Fibroblast of skin of back (primary cell): ENCODE measurements at places on chromosomes 11 and 22.

DNA sequence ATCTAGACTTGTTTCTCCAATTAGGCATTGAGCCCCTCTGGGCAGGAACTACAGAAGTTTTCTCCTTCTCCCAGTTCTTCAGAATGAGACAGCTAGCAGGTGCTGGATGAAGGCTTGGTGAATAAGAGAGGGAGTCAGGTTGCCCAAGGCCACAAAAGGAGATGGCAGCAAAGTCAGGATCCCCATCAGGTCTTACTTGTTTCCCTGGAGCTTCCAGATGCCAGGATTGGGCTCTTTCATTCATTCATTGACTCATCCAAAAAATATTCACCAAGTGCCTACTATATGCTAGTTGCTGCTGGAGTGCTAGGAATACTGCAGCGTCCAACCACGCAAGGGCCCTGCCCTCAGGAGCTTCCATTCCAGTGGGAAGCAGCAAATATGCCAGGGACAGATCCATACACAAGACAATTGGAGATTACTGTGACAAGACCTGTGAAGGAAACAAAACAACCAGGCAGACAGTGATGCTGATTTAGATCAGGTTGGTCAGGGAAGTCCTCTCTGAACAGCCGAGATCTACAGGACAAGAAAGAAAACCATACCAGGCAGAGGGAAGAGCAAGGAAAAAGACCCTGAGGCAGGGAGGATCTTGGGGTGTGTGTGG, 24.6 kb upstream of the LMO1 start:
- DNase-seq = no peak

DNA sequence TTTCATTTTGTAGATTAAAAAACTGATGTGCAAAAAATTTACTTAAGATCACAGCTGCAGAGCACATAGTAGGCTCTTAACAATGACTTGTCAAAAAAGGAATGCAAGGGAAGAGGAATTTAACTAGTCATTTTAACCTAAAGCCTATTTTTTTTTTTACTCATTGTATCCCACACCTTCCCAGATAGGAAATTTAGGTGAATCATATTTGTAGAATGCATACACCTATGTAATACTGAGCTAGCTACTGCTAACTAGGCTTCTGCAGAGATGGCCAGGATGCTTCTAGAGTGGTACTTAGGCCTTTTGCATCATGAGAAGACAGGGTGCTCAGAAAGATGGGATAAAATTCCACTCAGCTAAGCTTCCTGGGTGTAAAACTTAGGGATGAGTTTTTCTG, 387.3 kb downstream of the AASDHPPT start:
- no peak for DNase-seq

DNA sequence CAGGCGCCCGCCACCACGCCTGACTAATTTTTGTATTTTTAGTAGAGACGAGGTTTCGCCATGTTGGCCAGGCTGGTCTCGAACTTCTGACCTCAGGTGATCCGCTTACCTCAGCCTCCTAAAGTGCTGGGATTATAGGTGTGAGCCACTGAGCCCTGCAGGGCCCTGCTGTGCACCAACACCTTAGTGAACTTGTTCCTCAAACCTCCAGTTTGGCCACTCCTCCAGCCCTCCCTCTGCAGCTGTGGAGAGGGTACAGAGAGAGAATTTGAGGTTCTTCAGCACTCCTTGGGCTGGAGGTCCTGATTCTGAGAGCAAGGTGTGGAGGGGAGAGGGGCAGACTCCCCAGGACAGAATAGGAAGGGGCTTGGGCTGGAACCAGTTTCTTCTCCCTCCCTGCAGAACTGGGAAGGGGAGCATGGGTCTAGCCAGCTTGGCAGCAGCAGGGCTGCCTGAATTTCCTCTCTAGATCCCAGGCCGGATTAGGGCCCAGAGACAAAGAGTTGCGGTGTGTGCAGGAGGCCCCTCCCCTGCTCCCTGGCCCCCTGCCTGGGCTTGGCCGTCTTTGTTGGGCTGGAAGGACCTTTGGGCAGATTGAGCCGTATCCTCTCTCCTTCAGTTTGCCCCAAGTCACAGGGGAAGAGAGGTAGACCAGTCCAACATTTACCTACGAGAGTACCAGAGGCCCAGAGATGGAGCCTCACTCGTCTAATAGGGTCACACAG, 2.3 kb upstream of the PEX16 start:
- no peak for DNase-seq

DNA sequence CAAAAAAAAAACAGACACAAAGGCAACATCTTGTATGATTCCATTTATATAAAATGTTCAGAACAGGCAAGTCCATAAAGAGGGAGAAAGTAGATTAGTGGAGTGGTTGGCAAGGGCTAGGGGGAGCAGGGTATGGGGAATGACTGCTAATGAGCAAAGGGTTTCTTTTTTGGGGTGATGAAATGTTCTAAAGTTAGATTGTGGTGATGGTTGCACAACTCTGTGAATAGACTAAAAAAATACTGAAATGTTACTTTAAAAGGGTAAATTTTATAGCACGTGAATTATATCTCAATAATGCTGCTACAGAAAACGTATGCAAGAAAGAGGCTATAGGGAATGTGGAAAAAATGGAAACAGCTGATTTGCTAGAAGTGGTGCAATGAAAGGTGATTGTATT, 155.1 kb downstream of the TENM4 start:
- no peak for DNase-seq

- DNase-seq = peak; percentile 52
Observed at GRCh38 chr22:17501679-17502285, 61.5 kb upstream of the SLC25A18 start.

- no peak for DNase-seq
Observed at GRCh38 chr22:45998638-45999378, 21.8 kb upstream of the WNT7B start.

DNA sequence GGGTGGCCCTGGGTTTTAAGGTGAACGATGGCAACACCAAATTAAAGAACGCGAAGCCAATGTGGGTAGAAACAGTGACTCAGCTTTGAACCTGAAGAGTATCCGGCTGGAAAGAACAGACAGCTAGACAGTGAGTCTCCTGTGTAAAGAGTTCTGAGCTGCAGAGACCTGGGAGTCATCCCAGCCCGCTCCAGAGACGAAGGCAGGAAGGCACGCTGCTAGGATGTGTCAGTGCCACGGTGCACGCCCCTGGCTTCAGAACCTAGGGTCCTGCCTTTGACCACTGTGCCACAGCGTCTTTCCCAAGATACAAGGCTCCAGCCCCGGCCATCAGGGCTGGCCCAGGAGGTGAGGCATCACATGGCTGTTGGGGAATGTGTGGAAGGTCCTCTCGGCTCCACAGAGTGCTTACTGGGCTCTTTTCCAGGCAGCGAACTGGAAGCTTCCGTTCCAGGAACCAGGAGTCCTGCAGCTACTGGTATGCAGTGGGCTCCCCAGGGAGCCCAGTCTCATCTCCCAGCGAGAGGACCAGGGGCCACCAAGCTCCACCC, 29.9 kb downstream of the LRFN4 start:
- DNase-seq = peak; percentile 82

DNA sequence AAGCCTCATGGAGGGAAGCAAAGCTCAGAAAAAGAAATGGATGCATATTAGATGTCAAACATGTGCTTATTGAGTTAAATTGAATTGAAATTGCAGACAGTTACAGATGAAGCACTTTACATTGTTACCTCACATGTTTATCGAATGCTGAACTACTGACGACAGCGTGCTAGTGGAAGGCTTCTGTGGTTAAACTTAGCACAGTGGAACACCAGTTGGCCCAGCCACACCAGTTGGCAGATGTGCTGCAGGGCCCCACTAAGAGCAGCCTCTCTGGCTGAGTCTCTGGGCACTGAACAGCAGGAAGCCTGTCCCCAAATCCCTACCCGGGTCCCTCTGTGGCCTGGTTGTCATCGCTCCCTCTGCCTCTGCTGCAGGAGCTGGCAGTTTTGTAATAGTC, 242.1 kb downstream of the NTM start:
- DNase-seq = no peak

GRCh38 chr11:121575963-121576290, 123.2 kb upstream of the SORL1-AS1 start:
- no peak for DNase-seq

GRCh38 chr22:30017375-30018223, 62.7 kb upstream of the HORMAD2 start:
- peak; percentile 22 for DNase-seq

GRCh38 chr11:8584511-8584910, 9.5 kb downstream of the STK33 start:
- no peak for DNase-seq

- no peak for DNase-seq
Observed at GRCh38 chr11:23679041-23679440, 817.8 kb upstream of the LUZP2 start.

- DNase-seq = no peak
Observed at GRCh38 chr11:106369224-106369623, 291.8 kb downstream of the AASDHPPT start.

DNA sequence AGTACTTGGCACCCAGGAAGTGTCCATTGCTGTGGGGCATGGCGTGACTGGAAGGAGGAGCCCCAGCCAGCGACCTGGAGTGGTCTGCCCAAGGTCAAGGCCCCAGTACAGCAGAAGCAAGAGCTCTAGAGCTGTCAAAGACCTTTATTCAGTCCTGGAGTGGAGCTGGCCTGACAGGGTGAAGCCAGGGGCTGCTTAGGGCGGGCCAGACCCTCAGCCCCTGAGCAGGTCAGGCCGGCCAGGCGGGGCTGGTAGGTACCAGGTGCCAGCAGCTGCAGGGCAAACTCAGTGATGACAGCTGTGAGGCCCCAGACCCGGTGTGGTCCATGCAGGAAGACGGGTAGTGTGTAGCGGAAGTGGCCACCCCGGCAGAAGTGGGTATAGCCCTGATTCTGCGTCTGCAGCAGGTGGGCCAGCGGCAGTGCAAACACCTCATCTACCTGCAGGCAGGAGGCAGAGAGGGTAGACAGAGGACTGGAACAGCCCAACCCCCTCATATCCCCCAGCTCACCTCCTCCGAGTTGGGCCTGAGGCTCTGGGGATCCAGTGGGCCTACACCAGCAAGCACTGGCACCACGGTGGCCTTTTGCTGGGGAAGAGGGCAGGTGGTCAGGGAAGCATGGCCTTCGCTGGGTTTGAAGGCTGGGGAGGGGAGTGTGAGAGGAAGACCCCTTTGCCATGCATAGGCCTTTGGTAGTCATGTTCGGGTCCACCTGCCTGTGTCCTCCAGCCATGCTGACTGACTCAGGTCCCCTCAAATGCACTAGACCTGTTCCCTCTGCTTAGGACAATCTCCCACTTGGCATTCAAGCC, 1.7 kb downstream of the NUDT8 start:
- no peak for DNase-seq

- no peak for DNase-seq
Observed at GRCh38 chr11:134683860-134684259, 271.8 kb upstream of the B3GAT1 start.

- no peak for DNase-seq
Observed at GRCh38 chr11:119108857-119109221, 1.7 kb downstream of the C2CD2L start.

DNA sequence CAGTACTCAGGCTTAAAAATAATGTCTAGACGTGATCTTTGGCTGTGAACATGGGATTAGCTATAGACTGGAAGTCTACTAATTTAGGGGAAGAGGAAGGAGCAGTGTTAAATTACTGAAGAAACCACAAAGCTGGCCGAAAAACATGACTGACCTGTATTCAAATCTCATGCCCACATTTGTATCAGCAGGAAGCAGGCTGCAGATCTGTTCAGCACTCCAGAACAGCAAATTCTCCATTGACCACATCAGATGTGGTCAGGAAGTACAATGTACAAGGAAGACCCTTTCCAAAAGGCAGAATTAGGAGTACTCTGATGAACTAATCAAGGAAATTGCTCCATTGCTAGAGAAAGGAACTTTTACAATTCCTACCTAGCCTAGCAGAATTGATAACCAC, 31.7 kb downstream of the DCDC1 start:
- no peak for DNase-seq

DNA sequence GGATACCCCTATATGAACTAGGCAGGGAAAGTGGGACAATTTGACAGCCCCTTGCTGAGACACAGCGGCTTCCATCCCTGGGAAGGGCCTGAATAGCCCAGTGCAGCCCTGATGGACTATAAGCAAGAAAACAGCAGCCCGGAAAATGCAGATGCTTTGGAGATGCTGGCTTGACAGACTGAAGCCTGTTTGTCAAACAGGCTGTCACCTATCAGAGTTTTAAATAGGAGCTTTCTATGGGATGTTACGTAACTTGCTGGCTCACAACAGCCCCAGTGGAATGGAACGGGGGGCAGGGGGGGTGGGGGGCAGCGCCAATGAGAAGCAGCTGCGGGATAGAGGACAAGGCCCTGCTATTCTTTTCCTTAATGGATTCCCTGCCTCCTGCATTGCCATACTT, 91.9 kb upstream of the NTM start:
- no peak for DNase-seq

DNA sequence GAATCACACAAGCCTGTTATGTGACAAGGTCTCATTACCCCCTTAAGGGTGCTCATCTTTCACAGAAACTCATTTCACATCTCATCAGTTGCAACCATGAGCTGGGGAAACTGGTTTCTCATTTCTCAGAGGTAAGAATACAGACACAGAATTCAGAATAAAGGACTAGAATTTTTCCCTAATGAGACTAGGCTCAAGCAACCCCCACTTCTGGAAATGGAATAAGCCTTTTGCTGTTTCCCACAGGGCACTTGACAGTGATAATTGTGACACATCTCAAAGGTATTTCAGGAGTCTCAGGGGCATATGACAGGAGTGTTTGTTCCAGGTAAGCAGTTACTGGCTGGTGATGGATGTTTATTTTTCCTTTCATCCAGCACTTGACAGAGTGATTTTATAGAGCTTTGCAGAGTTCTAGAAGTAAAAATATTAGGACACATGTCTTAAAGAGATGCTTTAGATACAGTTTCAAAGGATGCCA, 112.9 kb upstream of the DDI1 start:
- peak; percentile 34 for DNase-seq

- DNase-seq = no peak
Observed at GRCh38 chr11:117292616-117293015, 1.5 kb downstream of the BACE1-AS start.

DNA sequence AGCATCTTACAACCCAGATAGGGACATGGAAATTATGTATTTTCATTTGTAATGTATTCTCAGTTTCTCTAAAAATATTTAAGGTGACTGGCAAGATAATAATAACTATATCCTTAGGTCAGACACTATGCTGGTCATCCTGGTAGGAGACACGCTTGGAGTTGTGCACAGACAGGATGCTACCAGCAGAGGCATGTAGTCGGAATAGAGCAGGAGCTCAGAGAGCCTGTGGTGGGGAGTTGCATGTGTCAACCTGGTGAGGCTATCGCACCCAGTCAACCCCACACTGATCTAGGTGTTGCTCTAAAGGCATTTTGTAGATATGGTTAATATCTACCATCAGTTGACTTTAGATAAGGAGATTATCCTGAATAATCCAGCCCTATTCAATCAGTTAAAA, 318.5 kb downstream of the MIAT start:
- no peak for DNase-seq

DNA sequence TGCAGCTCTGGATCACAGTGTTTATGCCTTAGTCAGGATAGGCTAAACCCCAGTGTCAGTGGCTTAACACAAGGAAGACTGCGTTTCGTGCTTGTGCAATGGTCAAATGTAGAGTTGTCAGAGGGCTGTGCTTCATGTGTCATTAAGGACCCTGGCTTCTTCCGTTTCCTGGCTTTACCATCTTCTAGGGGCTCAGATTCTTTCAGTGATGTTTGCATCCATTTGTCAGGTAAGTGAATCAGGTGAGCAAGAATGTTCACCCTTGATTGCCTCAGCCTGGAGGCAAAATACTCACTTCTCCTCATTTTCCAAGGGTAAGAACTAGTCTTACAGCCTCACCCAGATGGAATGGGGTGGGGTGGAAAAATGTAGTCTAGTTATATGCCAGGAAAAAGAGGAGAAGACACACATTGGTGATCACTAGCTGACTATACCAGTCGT, 20.5 kb upstream of the AMOTL1 start:
- peak; percentile 36 for DNase-seq

GRCh38 chr22:37439347-37439746, 12.1 kb upstream of the ELFN2 start:
- no peak for DNase-seq

- no peak for DNase-seq
Observed at GRCh38 chr11:124955035-124955434, 1.0 kb downstream of the CCDC15 start.
